Hematopoietic multipotent progenitor cell treated with erythropoietin and hydrocortisone succinate and interleukin-3 and kit ligand, for 17 days (in vitro differentiated cells): ENCODE measurements at places on chromosomes 5 and 9.
A peak's percentile ranks its signal among the peaks of the same experiment; 100 is the strongest.

DNA sequence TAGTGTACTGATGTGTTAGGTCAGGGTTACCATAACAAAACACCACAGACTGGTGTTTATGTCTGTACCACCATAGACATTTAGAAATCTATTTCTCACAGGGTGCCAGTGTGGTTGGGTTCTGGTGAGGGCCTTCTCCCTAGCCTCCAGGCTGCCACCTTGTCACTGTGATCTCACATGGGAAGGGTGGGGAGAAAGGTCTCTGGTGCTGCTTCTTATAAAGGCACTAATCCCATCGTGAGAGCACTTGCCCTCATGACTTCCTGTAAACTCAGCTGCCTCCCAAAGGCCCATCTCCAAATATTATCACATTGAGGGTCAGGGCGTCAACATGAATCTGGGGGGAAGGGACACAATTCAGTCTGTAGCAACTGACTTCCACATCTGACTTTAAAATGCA lies 49.8 kb downstream of the PIK3R1 start:
- no peak for DNase-seq

GRCh38 chr9:14515571-14516198 lies 177.5 kb downstream of the ZDHHC21 start:
- no peak for DNase-seq

DNA sequence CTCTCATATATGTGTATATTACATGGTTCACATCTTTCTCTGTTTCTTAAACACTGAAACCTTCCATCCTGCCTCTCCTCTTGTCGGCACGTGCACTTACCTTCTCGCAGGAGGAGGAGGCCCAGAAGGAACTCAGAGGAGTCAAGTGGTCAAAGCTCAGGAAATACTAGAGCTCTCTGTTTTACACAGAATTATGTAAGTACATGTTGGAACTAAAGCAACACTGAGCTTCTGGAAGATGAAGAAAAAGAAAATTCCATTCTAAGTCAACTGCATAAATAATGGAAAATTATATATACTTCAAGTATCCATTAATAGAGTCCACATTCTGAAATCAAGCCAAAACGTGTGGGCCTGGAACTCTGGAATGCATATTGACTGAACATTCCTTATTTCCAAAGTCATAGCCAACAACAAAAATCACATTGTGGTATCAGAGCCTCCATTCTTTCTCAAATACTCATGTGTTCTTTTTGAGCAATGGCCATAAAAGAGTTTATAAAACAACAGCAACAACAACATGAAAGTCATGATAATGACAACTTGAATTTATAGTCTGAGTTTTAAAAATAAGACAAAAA lies 121.5 kb upstream of the RAI14 start:
- DNase-seq, result no peak

DNA sequence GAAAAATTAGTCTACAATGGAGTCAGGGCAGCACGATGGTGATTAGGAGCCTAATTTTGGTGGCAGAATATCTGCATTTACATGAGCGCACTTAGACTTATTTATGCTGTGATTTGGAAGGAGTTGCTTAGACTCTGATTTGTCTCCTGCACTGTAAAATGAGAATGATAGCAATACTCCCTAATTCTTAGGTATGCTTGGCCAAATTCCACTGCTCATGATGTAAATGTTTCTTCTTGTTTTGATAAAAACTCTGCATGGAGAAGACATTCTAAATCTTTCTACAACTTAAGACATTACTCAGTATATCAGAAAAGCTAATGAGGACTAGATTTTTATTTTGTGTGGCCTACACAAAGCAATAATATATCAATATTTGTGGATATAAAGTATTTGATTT lies 205.4 kb downstream of the CDH18 start:
- no peak for DNase-seq

DNA sequence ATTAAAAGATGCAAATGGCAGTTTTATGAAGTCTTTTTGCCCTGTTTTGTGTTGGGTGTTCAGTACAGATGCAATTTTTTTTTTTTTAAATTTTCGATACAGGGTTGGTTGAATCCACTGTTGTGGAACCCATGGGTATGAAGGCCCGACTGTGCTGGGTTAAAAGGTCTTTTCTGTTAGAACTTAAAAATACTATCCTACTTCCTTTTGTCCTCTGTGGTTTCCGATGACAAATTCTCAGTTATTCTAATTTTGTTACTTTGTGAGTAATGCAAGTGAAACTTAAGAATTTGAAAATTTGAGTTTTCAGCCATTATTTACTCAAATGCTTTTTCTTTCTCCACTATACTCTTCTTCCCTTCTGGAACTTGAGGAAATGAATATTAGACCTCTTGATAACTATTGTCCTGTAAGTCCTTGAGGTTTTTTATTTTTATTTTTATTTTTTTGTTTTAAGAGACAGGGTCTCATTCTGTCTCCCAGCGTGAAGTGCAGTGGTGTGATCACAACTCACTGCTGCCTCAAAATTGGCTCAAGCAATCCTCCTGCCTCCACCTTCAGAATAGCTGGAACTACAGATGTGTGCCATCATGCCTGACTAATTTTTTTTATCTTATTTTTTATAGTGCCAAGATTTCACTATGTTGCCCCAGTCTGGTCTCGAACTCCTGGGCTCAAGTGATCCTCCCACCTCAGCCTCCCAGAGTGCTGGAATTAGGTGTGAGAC lies 67.5 kb downstream of the ZCCHC7 start:
- no peak for DNase-seq

DNA sequence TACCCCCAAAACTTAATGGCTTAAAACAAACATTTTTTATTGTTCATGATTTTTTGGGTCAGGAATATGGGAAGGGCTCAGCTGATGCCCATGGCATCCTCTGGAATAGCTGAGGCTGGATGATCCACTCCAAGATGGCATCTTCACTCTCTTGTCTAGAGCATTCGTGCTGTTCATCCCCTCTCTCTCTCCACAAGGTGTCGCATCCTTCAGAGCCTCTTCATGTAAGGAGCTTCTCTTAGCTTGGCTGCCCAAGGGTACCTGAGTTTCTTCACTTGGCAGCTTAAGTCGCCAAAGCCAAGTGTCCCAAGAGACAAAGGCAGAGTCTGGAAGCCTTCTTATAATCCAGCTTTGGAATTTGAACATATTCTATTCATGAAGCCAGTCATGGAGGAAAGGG lies 294.7 kb downstream of the CHSY3 start:
- DNase-seq, result no peak

DNA sequence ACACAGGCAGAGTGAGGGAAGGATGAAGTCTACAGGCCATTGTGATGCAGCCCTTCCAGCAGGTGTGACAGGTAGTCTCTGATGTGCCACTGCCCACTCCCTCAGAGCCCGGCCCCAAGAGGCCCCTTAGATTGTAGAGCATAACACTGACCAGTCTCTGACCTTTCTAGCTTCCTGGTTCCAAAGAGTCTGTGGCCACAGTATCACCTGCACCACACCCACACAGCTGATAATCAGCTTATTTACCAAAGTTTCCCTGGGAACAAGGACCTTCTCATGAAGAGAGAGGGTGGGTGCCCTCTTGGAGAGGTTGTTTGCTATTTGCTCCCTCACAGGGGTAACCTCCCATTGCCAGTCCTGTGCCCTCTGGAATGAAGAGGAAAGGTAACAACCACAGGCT lies 11.0 kb upstream of the ACER2 start:
- DNase-seq, result no peak

- DNase-seq, result no peak
Measured at GRCh38 chr5:31807789-31808540, 169.0 kb downstream of the PDZD2 start.

DNA sequence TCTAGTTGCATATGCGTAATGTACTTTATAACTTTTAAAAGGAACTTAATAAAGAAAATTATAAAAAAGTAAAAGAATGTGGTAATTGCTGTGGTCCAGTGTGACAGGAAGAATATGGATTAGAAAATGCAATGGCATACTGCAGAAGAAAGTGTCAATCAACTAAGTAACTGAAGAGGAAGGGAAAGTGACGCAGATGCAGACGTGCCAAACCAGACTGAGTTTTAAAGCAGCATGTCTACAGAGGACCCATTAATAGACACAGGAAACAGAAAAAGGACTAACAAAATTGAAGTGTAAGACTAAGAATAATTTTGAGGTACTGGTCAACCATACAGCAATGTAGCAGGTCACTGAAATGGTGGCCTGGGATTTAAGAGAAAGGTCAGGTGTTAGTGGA lies 73.3 kb downstream of the DPYSL3 start:
- DNase-seq, result no peak

DNA sequence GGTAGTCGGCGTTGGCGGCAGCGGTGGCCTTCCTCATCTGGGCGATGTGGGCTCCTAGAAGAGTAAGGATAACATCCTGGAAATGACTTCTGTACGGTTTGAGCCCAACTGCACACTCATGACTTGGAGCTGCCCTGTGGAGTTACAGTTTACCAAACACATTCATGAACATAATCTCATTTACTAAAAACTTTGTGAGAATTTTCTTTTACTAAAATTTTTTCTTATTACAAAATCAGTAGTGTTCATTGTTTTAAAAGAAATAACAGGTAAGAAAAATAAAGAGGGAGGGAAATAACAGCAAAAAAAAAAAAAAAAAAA lies 5.3 kb downstream of the FOXE1 start:
- no peak for DNase-seq

DNA sequence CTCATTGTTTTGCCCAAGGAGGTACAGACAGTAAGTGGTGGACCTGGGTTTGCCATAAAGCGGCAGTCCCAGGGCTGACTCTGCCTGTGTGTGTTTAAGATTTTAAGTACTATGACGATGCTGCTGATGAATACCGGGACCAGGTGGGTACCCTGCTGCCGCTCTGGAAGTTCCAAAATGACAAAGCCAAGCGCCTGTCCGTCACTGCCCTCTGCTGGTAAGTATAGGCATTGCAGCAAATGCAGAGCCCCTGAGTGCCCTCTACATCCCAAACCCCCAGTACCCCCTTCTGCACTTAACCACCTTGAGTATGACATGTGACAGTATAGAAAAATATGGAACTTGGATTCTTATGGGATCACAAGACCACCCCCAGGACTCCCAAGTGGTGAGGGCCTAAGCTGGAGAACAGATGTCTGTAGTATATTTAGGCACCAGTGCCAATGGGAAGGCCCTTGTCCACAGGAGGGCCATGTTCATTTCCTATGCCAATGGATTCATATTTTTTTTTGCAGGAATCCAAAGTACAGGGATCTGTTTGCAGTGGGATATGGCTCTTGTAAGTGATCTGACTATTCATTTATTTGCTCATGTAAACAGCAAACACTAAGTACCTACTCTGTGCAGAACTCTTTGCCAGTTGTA lies 22.0 kb downstream of the ENHO start:
- peak; percentile 74 for DNase-seq

DNA sequence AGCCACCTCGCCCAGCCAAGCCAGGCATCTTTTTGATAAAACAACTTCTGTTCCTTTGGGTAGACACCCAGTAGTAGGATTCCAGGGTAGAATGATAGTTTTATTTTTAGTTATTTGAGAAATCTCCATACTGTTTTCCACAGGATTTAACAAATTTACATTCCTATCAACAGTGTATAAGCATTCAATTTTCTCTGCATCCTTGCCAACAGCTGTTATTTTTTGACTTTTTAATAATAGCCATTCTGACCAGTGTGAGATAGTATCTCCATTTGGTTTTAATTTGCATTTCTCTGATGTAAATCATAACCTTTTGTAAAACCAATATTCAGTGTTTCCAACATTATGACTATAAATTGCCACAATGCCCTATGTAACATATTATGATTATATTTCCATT lies 28.2 kb upstream of the CCNB1 start:
- no peak for DNase-seq

DNA sequence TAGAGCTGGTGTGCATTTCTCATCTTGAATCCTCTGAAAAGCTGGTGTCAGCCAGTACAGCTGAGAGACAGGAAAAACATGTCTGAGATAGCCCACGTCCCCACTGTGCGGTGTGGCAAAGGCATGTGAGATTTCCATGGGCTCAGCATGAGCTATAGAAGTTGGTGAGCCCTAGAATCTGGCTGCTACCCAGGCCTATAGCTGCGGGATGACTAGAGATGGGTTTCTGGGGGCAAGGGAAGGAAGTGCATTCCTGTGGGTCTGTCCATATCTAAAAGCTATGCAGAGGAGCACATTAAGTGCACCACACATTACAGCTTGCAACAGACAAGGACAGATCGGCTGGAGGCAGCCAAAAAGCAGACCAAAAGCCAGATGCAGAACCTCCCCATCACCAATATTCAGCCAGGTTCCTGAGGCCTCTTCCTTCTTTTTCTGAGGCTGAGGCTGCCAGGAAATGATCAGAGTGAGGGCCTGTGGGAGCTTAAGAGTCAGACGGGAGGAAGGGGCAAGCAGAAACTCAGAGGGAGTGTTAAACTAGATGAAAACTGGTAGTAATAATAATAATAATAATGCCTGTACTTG lies 55.8 kb upstream of the RANBP3L start:
- DNase-seq, result no peak

- DNase-seq, result no peak
Measured at GRCh38 chr9:107487521-107488374, 1.8 kb downstream of the KLF4 start.

GRCh38 chr5:160354666-160355065 lies 15.8 kb downstream of the C1QTNF2 start:
- DNase-seq, result no peak

GRCh38 chr5:134371834-134372340 lies 518 bp downstream of the UBE2B start:
- DNase-seq, result peak; percentile 82

DNA sequence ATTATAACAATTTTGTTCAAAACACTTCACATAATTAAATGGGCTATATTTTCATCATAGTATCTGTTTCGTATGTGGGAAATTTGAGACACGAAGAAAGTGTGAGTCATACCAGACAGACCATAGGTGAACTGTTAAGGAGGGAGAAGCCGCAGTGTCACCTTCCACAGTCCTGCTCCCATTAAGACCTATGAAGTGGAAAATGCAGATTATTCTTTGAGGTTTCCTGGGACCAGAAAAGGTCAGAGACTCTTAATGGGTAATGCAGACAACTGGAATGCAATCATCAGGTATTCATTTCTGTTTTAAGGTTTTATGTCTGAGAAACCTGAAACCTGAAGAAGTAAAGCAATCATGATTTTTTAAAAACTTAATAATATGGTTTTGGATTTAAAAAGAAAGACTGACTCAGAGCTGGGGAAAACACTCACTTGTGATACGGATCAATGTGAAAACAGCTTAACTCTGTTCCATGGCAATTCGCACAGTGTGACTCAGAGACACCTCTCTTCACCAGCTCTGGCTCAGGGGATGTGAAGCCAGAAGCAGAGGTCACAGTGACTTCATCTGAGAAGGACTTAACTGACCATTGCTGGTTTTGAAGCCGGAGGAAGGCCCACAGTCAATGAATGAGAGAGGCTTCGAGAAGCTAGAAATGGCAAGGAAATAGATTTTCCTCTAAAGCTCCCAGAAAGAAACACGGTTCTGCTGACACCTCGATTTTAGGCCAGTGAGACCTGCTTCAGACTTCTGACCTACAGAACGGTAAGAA lies 17.2 kb upstream of the GCNT1 start:
- no peak for DNase-seq

DNA sequence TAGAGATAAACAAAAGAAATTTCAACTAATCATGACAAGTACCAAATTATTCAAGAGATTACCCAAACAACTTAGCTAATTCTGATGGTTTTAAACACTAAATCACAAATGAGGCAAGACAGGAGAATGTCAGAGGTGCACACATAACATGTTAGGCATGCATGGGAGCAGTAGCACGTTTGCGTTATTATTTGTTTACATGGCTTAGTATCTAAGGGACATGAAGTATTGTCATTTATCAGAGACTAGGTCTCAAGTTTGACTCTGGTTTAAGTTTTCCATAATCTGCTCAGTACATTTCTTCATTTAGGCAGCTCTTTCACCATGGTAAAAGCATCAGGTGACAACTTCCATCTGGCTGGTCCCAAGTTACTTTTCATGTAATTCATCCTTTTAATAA lies 244.1 kb upstream of the TNC start:
- DNase-seq, result no peak
